Sigmoid colon (tissue), 7 donors: ENCODE measurements at places on chromosomes 5 and 9. TPM values are rescaled to one million over a fixed set of nuclear protein-coding genes. Genes with fewer than 3 reads are reported as not detected.

The MYORG gene
- 21.4 TPM for total RNA-seq

The MCTP1 gene
- total RNA-seq, result 12.8 TPM

The FSD1L gene
- total RNA-seq, result 3.9 TPM

GRCh38 chr9:135126451-135127187 is 39.2 kb downstream of the OLFM1 start:
- no peaks in the 10 kb centered on the region for H3K4me1 ChIP-seq
- H3K27me3 ChIP-seq, result no peaks in the 10 kb centered on the region
- no peaks in the 10 kb centered on the region for H3K36me3 ChIP-seq
- H3K27ac ChIP-seq, result no peak overlapping the region

GRCh38 chr5:107123014-107123413 is 547.7 kb downstream of the EFNA5 start:
- H3K4me1 ChIP-seq, result peaks cover 10% of the 10 kb centered on the region
- no peak overlapping the region for H3K27ac ChIP-seq
- no peaks in the 10 kb centered on the region for H3K36me3 ChIP-seq
- no peak overlapping the region for H3K4me3 ChIP-seq

- H3K4me1 ChIP-seq, result peaks cover 17% of the 10 kb centered on the region
- H3K36me3 ChIP-seq, result no peaks in the 10 kb centered on the region
- H3K4me3 ChIP-seq, result no peak overlapping the region
- no peak for DNase-seq
- H3K27ac ChIP-seq, result no peak overlapping the region
- H3K27me3 ChIP-seq, result no peaks in the 10 kb centered on the region
These were observed 718.2 kb downstream of the SEMA5A start for GRCh38 chr5:8827696-8828095.

DNA sequence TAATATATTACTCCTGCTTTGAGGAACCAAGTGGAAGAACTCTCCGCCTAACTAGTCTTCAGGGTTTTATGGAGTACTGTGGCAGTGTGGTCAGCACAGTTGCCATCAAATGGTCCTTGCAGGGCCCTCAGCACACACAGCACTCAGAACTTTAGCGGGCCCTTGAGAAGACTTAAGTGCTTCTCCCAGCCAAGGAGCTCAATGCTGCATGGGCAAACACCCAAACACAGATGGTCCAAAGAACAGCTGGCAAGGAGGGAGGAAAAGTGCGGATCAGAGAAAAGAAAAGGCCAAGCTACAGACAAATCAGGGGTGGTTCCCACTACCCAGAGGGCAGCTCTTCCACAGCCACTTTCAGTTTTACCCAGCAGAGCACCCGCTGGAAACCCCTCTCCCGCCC is 98.6 kb downstream of the SPOCK1 start:
- no peak overlapping the region for H3K27ac ChIP-seq
- peaks cover 9% of the 10 kb centered on the region for H3K4me1 ChIP-seq
- H3K4me3 ChIP-seq, result no peak overlapping the region

DNA sequence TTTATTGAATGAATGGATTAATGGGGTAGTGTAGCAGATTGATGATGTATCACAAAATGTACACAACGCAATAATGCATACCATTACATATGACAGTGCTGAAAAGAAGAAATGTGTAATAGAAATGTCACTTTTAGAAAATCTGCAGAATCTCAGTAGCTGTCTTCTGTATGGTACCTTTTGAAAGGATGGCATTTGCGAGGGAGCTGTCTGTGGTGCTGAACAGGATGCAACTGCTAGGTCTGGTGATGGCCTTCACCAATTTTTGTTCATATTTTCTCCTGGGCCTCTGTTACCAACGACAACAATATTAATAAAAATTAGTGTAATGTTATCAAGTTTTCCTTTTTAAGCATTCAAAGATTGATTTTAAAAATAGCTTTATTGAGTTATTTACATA is 36.2 kb upstream of the OTULIN start:
- H3K36me3 ChIP-seq, result no peaks in the 10 kb centered on the region
- DNase-seq, result no peak
- H3K27ac ChIP-seq, result no peak overlapping the region
- no peaks in the 10 kb centered on the region for H3K27me3 ChIP-seq

DNA sequence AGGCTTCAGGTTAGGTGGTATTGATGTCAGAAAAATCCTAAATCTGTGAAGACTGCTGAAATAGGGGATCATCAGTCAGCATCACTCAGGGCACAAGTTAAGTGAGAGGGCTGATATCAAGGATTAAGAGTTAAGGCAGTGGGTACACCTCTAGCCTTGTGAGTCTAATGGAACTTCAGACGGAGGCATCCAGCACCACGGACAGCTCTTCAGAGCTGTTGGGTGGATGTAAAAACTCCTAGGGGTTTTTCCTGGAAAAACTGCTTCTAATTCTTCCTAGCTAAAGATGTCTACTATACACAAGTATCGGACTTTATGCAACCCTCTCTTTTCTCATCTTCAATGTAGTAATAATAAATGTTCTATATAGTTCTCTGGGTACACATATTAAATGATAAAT is 165.9 kb downstream of the SH3GL2 start:
- no peak for DNase-seq
- H3K4me1 ChIP-seq, result no peaks in the 10 kb centered on the region
- no peaks in the 10 kb centered on the region for H3K27me3 ChIP-seq
- no peak overlapping the region for H3K4me3 ChIP-seq
- no peaks in the 10 kb centered on the region for H3K36me3 ChIP-seq

GRCh38 chr9:128153947-128154695 is 4.9 kb downstream of the LCN2 start:
- H3K27me3 ChIP-seq, result no peaks in the 10 kb centered on the region
- DNase-seq, result no peak
- H3K36me3 ChIP-seq, result no peaks in the 10 kb centered on the region
- no peak overlapping the region for H3K4me3 ChIP-seq
- no peak overlapping the region for H3K27ac ChIP-seq

DNA sequence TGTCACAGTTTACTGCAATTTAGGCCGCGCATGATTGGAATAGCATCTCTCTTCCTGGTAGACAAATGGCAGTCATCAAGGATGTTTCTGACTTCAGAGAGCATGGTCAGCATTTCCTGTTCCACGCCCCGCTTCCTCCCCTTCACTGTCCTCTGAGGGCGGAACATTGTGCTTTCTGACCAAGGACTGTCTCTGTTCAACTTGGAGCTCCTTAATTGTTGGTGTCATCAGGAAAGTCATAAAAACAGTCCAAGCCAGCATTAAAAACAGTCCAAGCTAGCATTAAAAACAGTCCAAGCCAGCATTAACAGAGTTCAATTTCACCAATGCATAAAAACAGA is 301.3 kb upstream of the IRX4 start:
- no peak for DNase-seq
- no peaks in the 10 kb centered on the region for H3K4me1 ChIP-seq
- no peaks in the 10 kb centered on the region for H3K36me3 ChIP-seq
- H3K27ac ChIP-seq, result peak overlapping the region; percentile 27
- H3K4me3 ChIP-seq, result no peak overlapping the region
- no peaks in the 10 kb centered on the region for H3K27me3 ChIP-seq

DNA sequence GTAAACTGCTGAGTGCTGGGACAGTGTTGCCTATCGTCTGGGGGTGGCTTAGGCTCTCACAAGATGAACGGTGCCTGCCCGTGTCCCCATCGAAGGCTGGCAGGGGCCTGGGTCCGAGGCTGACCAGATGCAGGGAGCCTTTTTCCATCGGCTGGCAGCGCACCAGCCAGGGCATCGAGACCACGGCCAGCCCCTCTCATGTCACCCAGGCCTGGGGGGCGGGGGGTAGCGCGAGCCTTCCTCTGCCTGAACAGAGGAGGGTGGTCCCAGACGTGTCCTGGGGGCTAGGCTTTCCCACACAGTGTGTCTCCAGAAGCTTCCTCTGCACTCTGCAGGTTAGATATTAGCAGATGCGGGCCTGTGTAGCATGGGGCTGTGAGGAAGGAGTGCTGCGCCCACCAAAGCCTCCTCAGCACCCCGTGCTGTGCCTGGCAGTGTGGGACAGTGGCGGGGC is 17.3 kb downstream of the FGD3 start:
- H3K36me3 ChIP-seq, result no peaks in the 10 kb centered on the region
- no peak for DNase-seq
- H3K4me3 ChIP-seq, result peak overlapping the region; percentile 38
- no peaks in the 10 kb centered on the region for H3K27me3 ChIP-seq
- peak overlapping the region; percentile 14 for H3K27ac ChIP-seq
